Activated CD4-positive, alpha-beta memory T cell treated with anti-CD3 and anti-CD28 coated beads, Interleukin-2, amount 10 ng/mL, durations not matched to agents 7 days and 5 days (primary cell): ENCODE measurements at places on chromosomes 11 and 22. TPM values are rescaled to one million over a fixed set of nuclear protein-coding genes. Genes with fewer than 3 reads are reported as not detected.

GRCh38 chr22:29454276-29454675 is 15.9 kb downstream of the RFPL1 start:
- DNase-seq = no peak

- no peak for DNase-seq
Observed at GRCh38 chr22:41410311-41410751, 28.6 kb downstream of the TEF start.

DNA sequence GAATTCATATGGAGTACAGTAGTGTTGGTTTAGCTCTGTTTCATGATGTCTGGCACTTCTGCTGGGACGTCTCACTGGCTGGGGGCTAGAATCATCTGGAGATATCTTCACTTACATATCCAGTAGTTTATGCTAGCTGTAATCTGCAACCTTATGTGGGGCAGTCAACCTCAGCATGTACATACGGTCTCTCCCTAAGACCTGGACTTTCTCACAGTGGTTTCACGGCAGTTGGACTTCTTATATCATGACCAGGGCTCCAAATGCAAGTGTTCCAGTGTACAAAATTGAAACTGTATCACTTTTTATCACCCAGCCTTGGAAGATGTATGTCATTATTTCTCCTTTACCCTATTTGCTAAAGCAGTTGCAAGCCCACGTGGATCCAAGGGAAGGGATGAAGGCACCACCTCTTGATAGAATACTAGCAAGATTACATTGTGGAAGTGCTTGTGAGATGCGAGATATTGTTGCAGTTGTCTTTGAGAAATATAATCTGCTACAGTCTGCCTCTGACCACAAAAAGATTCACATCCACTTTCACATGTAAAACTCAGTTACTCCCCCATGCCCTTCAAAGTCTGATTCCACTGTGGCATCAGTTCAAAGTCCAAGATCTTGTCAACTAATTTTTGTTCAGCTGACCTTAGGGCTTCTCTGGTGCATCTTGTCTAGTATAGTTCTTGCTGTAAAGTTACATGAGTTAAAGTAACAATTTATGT is 316.6 kb upstream of the NCAM1 start:
- DNase-seq = no peak

GRCh38 chr11:62816557-62816956 is 11.3 kb upstream of the NXF1 start:
- DNase-seq = no peak

GRCh38 chr22:38866024-38866398 is 6.0 kb downstream of the CBX6 start:
- DNase-seq = no peak

DNA sequence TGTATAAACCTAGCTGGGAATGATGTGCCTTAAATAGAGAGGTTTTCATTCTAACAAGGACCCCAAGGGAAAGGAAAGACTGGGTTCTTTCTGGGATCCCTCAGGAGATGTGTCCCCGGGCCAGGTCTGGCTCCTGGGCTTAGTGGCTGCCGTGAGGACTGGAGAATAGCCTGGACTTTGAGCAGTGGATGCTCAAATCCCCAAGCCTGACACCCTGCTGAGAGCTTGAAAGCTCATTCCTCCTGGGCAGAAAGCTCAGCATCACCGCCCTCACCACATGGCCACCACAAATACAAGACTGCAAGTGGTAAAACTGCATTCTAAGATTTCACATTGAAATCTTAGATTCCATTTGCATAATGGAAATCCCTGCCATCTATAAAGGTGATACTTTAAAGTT is 79.4 kb upstream of the NARS2 start:
- DNase-seq = no peak

- peak; percentile 22 for DNase-seq
Observed at GRCh38 chr11:112961146-112961668, at the start of gene NCAM1. Gene NCAM1 (plus strand): TSS chr11:112961420.

GRCh38 chr22:22123960-22124278 is 120.7 kb upstream of the VPREB1 start:
- DNase-seq = no peak

POGLUT3 gene
- 20.7 TPM for total RNA-seq

ZNF202 gene
- total RNA-seq = 9.2 TPM

ELMOD1 gene
- not detected for total RNA-seq

CELSR1 gene
- 0.13 TPM for total RNA-seq
